MV-4-11 (cell line): ENCODE measurements at places on chromosomes 16 and 17.

DNA sequence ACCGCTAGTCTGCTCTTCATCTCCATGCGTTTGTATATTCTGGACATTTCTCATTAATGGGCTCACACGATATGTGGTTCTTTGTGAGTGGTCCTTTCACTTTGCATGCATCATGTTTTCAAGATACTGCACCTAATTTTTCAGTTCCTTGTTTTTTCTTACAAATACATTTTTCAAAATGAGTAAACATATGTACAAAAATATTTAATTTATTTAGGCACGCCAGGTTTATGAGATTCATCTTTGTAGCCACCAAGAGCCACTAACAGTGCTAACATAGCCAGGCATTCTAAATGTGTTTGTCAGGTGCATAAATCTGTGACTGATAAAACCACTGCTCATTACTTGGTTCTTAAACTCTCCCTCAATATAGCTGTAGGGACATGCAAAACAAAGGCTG is 375.3 kb downstream of the WWOX start:
- no peak for DNase-seq

- peak; percentile 94 for DNase-seq
Observed at GRCh38 chr16:11689031-11689840, 21.0 kb downstream of the SNN start.

DNA sequence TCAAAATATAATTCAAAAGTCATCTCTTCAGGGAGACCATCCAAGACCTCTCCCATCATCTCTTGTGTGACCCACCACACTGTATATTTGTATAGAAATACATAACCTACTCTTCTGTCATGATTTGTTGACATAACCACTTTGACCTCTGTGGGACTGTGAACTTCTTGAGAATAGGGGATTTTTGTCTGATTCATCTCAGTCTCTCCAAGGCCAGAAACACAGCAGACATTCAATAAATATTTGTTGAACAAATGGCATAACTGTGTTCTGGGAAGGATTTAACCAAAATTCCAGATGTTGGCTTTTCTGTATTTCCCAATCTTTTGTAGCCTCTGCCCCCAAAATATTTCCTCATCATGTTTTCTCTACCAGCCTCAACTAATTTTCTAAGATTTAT is 169.7 kb downstream of the CDH11 start:
- DNase-seq, result no peak

- DNase-seq, result no peak
Observed at GRCh38 chr17:5033352-5034015, 1.7 kb downstream of the SLC52A1 start.

DNA sequence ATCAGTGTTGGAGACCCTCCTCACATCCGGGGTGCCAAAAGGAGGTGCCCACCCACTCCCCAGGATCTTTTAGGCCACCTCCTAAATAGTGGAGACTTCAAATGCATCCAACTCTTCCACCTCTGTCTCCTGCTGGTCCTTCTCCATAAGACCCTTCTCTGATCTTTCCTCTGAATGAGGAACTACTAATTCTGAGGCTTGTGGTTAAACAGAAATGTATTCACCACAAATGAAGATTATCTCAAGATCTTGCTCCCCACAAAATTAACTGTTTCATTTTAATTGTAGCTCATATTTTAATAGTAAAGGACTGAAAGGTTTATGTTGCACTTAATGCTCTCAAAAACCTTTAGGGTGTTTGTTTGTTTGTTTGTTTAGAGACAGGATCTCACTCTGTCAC is 34.1 kb downstream of the TLE7 start:
- DNase-seq, result peak; percentile 72
